A172 (cell line): ENCODE measurements at places on chromosomes 2 and 18. TPM values are rescaled to one million over a fixed set of nuclear protein-coding genes. Genes with fewer than 3 reads are reported as not detected.

GRCh38 chr2:237739101-237739500 lies 59.5 kb upstream of the RBM44 start:
- DNase-seq: no peak

DNA sequence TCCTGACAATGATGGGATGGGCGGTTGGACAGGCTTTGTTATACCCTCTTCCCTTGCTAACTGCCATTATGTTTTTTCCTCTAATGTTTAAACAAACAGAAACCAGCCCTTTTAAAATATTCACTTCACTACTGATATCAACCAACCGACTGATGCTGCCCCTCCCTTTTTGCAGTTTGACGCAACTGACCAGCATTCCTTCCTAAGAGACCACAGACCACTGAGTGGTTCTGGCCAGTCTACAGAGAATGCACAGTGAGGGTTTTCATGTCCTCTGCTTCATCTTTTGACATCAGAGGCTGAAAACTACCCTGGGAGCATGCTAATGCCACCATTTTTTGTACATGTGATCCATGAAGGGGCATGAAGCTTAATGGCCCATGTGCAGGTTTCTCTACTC lies 85.3 kb downstream of the CYP26B1 start:
- DNase-seq: no peak

- DNase-seq: no peak
Measured at GRCh38 chr2:226979004-226979403, 143.2 kb downstream of the RHBDD1 start.

Gene LRP1B
- total RNA-seq: 0.03 TPM in 1 of 2 replicates, not detected in the other

GRCh38 chr2:43269706-43270105 lies 43.3 kb upstream of the ZFP36L2 start:
- peak; percentile 76 for DNase-seq

Gene C2orf66
- total RNA-seq: 0.26 TPM in 1 of 2 replicates, not detected in the other
